ENCODE measurements at places on chromosomes 2 and 18.
A peak's percentile ranks its signal among the peaks of the same experiment; 100 is the strongest.

DNA sequence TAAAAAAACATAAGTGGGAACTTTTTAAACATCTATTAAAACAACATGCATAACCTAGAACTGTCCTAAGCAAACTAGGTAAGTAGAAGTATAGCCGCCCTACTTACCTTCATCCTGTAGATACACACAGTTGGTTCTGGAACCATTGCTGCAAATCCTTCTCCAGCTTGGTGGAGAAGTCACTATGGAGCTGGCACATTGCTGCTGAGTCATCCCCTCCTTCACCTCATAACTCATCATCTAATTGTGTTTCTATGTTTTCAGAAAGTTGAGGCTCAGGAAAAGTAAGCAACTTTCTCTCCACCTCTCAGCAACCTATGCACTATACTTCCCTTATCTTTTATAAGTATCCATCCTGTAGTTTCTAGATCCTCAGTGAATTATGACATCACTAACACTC lies 269.8 kb upstream of the MMADHC start:
- DNase-seq, result no peak

DNA sequence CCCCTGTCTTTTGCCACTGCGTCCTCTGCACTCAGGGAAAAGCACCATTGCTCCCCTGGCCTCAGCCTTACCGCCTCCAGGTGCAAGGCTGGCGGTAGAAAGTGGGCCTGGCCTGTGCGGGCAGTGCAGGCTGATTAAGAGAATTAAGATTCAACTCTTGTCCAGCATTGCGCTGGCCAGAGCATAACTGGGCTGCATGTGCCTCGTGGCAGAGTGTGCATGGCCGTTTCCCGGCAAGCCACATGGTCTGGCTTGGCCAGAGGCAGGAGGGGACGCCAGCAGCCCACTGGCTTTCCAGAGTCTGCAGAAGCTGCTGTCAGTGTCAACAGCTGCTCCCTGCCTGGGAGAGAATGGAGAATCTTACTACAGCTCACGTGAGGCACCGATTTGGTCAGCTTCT lies 12.3 kb downstream of the NTSR2 start:
- DNase-seq, result no peak

- DNase-seq, result no peak
These were observed 413.5 kb downstream of the NBAS start for GRCh38 chr2:15147591-15147990.

GRCh38 chr2:219230059-219230540 lies 494 bp downstream of the ANKZF1 start:
- DNase-seq, result peak; percentile 67

DNA sequence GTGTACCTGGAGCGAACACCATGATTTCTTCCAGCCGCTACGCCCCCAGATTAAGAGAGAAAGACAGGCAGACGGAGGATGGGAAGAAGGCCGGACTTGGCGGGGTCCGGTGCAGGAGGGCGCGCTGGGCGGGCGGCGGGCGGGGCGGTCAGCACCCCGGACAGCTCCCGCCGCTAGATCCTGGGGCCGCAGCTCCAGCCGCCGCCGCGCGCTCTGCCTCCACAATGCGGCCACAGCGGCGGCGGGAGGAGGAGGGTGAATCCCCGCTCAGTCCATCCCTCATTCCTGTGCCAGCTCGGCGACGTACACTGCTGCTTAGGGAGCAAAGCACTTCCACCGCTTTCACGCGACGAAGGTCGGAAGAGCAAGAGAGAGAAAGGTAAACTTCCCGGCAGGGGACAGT lies at the start of gene AKAIN1:
Gene AKAIN1, minus strand, starts transcription at position 226 of the 403 bp plus-strand sequence. Its CDS starts 204 bp downstream, at position 22.
- no peak for DNase-seq

GRCh38 chr2:42722320-42723190 lies 41.4 kb downstream of the OXER1 start:
- DNase-seq, result peak; percentile 55

DNA sequence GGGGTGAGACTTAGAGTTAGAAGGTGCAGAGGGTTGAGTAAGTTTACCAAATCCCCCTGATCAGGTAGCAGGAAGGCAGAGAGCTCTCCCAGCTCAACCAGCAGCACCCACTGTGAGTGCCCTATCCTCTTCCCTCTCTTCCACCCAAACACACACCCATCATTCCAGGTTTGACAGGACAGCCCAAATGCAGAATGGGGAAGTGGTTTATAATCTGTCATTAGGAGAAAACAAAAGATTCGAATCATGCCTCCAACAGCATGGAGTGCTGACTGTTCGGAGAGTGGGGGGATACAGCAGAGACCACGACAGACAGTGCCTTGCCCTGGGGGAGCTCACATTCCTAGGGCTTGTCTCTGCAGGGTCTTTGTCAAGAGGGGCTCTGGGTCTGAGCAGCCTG lies 11.7 kb downstream of the CXCR2 start:
- DNase-seq, result no peak

GRCh38 chr2:99827296-99827999 lies 314.9 kb downstream of the AFF3 start:
- no peak for DNase-seq

GRCh38 chr18:76314496-76314895 lies 180.5 kb downstream of the ZNF516 start:
- no peak for DNase-seq

DNA sequence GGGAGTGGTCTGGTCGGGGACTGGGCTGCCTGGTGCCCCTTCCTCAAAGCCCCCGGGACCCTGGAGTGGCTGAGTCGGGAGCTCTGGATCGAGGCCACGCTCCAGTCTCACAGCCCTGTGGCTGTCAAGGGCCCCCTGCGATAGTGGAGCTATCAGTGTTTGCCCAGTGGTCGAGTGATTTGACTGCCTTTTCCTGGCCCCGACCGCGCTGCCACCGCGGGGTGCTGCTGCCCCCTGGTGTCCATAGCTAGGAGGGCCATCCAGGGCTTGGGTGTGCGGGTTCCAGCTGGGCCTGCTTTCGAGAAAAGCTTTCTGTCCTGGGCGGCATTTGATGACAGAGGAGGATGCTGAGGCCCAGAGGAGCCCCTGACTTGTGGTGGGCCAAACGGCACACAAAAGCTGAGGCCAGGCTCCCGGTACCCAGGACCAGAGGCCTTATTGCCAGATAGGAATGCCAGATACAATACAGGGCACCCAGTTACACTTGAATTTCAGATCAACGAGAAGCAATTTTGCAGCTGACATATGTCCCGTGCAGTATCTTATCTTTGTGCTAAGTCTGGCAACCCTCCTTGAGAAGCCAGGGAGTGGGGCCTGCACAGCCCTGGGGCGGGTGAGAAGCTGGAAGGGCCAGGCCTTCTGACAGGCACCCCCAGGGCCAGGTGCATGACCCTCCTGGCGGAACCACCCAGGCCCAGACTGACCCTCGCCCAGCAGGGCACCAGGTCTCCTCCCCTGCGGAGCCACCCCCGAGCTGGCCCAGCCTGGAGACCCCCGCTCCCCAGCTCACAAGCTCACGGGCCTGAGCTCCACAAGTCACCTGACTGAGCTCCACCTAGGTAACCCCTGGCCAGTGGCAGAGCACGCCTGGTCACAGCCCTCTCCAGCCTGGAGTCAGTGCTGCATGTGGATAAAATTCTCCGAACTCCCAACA lies 13.0 kb downstream of the ODC1 start:
- DNase-seq, result peak; percentile 79

GRCh38 chr2:218427741-218428140 lies 8.8 kb downstream of the VIL1 start:
- DNase-seq, result no peak

GRCh38 chr18:63799189-63799588 lies 24.0 kb downstream of the SERPINB7 start:
- DNase-seq, result no peak

GRCh38 chr18:75204269-75204731 lies 4.6 kb downstream of the PTGR3 start:
- no peak for DNase-seq

GRCh38 chr2:172380436-172381274 lies 46.7 kb upstream of the ITGA6 start:
- DNase-seq, result no peak

DNA sequence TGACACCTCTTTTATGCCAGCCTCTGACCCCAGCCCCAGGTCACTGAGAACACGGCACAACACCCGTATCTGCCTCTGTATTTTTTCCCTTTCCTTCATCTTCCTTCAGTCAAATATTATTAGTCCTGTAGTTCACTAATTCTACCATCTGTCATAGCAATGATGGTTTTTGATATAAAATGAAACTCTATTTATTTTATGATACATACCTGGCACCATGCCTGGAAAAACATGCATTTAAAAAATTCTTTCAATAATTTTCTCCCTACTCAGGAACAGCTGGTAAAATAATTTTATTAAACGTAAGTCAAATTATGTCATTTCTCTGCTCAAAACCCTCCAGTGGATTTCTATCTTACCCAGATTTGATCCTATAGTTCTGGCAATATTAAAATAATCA lies 224.7 kb downstream of the CDH7 start:
- DNase-seq, result no peak

DNA sequence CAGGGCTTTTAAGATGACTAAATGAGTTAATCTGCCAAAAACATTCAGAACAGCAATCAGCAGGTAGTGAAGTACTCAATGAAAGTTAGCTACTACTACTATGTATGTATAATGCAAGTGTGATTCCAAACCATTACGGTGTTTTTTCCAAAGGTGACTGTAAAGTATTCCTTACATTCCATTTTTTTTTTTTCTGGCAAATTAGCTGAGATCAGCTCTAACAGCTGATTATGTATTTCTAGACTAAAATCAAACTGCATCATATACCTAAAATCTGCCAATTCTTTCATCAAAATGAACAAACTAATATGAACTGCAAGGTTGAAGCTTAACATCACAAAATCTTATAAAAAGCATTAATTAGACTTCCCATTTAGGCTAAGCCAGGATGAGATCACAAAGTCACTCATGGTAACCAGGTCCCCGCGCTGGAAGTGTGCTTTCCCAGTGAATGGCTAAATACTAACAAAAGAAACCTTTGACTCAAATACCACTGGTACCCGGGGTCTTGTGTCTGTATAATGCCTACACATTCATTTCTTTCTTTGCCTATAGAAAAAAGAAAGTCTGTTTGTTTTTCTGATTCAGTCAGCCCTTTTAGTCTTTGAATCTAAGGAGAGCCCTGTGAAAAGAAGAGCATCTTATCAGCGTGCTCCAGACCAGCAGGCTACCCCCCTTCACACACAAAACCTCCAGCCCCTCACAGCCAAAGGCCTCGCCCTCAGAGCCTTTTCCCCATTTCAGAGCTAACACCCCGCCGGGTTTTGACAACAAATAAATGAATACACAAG lies 88.3 kb downstream of the RBMS1 start:
- no peak for DNase-seq

DNA sequence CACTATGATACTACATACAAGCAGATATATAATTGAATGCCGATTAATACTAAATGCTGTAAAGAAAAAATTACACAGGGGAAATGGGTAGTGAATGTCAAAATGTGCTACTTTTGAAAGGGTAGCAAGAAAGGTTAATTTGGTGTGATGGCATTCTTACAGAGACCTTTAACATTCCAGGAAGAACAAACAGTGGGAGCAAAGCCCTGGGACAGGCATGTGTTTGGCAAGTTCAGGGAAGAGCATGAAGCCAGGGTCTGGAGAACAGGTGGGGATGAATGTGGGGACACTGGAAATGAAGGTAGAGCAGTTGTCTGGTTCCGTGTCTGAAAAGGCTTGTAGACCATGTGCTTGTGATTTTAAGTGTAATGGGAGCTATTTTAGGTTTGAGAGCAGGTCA lies 82.2 kb upstream of the CYTIP start:
- DNase-seq, result no peak

GRCh38 chr18:9526458-9526857 lies 51.1 kb downstream of the RALBP1 start:
- DNase-seq, result no peak

- no peak for DNase-seq
These were observed 289.4 kb downstream of the MTX2 start for GRCh38 chr2:176558574-176559140.

DNA sequence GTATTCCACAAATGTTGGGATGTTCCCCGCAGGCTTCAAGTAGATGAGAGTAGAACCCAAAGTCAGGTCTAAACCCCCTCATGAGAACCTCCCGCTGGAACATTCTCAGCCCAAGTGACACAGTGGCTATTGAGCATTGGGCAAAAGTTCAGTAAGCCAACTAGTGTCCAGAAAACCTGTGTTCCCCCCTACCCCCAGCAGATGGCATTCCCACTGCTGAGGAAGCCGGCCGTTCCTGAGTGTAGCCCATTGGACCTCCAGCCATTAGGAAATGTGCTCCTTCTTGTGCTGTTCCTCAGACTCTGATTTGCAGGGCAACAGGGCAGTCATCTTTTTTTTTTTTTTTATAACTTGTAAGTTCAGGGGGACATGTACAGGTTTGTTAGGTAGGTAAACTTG lies 152.1 kb downstream of the NCK2 start:
- DNase-seq, result no peak

GRCh38 chr18:32373505-32373904 lies 97.2 kb downstream of the GAREM1 start:
- no peak for DNase-seq

DNA sequence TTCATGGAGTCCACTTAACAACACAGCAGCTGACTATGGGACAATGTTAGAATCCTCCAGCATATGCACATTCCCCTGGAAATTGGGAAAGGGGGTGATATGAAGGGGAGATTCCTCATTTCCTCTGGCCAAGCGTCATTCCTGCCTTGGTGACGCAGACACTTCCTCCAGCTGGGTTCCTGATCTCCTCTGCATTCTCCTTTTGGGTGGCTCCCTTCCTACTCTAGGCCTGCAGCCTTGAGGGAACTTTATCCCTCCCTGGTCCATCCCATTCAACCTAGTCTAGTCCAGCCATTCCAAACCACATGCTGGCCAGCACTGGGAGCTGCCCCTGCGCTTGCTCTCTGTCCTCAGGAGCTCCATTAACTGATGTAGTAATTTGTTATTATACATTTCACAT lies 216.8 kb downstream of the VAPA start:
- DNase-seq, result no peak

- DNase-seq, result no peak
These were observed 2.8 kb upstream of the GYPC start for GRCh38 chr2:126653109-126653508.

GRCh38 chr18:50356036-50356945 lies 18.6 kb upstream of the SKA1 start:
- DNase-seq, result no peak

- no peak for DNase-seq
These were observed 282.1 kb upstream of the EPAS1 start for GRCh38 chr2:46014911-46015654.

GRCh38 chr2:237964194-237964577 lies 2.6 kb upstream of the UBE2F start:
- no peak for DNase-seq

- no peak for DNase-seq
These were observed 22.1 kb downstream of the MLPH start for GRCh38 chr2:237509151-237509550.

DNA sequence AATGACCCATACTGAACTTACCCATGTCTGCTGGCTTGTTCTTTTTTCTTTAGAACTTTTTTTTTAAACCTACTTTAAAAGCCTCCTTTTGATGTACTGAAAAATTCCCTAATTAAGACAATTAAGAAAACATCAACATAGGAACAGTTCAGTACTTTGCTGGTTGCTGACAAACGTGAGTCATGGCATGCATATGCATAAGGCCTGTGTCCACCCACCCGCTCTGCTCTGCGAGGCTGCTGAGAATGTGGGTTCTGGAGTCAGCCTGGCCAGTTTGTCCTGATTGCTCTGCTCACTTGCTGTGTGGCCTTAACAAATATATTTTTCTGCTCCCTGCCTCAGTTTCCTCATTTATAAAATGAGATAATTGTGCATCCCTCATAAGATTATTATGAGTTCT lies 27.3 kb downstream of the LAMA3 start:
- no peak for DNase-seq
